ENCODE measurements at places on chromosomes 3 and 15. TPM values are rescaled to one million over a fixed set of nuclear protein-coding genes. Genes with fewer than 3 reads are reported as not detected.

PKM gene
- total RNA-seq: 820 TPM

DHX30 gene
- 90.8 TPM for total RNA-seq

TNIK gene
- 30.8 TPM for total RNA-seq

GOLGA6L4 gene
- 1.3 TPM for total RNA-seq

WDR93 gene
- under 0.01 TPM for total RNA-seq

TMEM41A gene
- total RNA-seq: 12.1 TPM

CALML4 gene
- total RNA-seq: 4.4 TPM

COL6A5 gene
- total RNA-seq: not detected

SV2B gene
- 0.65 TPM for total RNA-seq
